ENCODE measurements at places on chromosomes 7 and 10.

GRCh38 chr7:131409129-131409766, 81.6 kb downstream of the MKLN1 start:
- DNase-seq, result no peak

- no peak for DNase-seq
Measured at GRCh38 chr7:45122975-45123860, 11.7 kb upstream of the TBRG4 start.

GRCh38 chr10:79345241-79346011, 1.8 kb upstream of the PPIF start:
- no peak for DNase-seq

GRCh38 chr7:22821702-22822485, 755 bp downstream of the TOMM7 start:
- peak; percentile 4 for DNase-seq

- no peak for DNase-seq
Measured at GRCh38 chr7:18521945-18522566, 26.5 kb downstream of the HDAC9 start.

GRCh38 chr7:110944966-110945644, 145.8 kb upstream of the LRRN3 start:
- no peak for DNase-seq

GRCh38 chr7:99465421-99465768, 572 bp downstream of the ATP5MF start:
- DNase-seq, result no peak

GRCh38 chr10:69179089-69179742, 818 bp upstream of the SUPV3L1 start:
- DNase-seq, result peak; percentile 6

GRCh38 chr7:132347123-132347522, 229.1 kb downstream of the PLXNA4 start:
- no peak for DNase-seq

DNA sequence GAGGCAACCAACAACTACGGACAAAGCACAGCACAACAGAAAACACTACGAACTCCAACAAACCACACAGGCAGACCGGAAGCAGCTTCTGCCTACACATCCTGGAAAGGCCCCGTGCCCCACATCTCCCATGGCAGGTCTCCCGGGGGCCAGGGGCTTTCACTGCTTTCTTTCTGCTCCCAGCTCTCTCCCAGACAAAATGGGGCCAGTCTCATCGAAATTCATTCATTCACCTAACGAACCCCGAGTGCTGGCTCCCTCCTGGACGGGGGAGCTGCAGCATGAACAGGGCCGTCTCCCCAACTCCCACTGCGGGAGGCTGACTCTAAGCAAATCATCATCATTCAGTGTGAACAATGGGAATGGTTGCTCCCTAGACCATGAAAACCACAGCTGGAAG, 47.6 kb upstream of the NANOS1 start:
- DNase-seq, result no peak

GRCh38 chr7:92622030-92622429, 31.8 kb upstream of the FAM133B start:
- no peak for DNase-seq

DNA sequence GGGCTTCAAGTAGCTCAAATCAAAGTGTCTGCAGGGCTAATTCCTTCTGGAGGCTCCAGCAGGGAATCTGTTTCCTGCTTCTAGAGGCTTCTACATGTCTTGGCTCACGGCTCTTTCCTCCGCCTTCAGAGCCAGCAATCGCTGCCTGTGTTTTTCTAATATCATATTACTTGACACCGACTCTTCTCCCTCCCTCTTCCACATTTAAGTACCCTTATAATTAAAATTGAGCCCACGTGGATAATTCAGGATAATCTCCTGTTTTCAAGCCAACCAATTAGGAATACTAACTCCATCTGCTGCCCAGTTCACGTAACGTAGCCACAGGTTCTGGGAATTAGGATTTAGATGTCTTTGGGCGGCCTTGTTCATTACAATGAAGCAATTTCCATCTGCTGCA, 372.2 kb downstream of the DPP6 start:
- no peak for DNase-seq

DNA sequence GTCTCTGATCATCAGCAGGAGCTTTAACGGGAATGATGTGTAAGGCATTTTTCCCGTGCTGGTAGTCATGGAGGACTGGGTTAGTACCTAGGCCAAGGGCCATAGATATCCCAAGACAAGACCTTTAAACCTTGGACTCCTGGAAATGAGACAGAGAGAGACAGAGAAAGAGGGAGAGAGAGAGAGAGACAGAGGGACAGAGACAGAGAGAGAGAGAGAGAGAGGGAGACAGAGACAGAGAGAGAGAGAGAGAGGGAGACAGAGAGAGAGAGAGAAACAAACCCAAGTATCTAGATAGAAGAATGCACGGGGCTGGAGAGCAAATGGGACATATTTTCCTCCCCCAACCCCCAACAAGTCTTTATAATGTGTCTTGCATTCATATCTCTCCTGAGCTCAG, 22.3 kb downstream of the ZC3HAV1 start:
- DNase-seq, result no peak

DNA sequence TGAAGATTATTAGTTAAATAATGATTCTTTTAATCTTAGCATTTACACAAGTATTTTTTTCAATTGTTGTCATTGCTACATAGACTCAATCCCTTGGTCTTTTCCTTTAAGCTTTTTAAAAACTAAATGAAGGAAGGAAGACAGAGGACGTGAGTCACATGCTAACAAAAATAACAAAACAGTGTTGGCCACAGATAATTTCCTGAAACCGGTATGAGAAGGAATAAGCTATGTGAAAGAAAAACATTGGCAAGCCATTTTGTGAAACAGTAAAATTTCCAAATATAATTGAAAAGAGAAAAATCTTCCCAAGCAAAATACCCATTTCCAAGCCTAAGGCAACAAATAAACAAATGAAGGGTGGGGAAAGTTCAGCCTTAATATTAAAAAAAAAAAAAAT, 223.0 kb downstream of the AHR start:
- DNase-seq, result no peak

DNA sequence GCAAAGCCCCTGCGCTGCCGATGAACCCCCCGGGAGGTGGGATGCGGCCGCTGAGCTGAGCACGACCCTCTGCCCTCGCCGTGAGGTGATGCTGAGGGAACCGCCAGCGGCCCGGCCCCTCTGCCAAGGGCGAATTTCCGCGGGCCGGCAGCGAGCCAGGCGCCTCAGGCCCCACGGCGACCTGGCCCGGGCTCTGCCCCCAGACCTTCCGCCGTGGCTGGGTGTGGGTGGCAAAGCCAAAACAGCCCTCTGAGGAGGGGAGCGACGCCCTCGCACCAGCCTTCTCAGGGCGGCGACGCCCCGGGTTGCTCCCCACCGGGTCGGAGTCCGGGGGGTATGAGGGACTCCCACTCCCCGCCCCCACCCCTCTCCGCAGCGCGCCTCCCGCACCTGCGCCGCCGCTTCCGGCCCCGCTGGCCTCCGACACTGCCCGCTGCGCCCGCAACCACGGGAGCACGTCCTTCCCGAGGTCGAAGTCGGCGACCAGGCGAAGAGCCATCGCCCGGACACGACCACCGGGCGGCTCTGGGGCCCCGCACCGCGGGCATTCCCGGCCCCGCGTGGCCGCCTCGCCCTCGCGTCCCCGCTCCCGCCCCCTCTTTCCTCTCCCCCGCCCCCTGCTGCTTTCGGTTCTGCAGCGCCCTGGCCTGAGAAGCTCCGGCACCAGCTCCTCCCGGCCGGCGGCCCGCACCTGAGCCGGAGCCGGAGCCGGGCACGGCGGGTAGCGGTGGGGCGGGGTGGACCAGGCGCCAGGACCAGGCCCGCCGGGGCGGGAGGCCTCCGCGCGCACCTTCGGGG, at the start of gene GSAP:
TSS of gene GSAP (minus strand) at position 527 of the 798 bp plus-strand sequence. CDS start at position 499, 28 bp downstream.
- peak; percentile 21 for DNase-seq

- no peak for DNase-seq
Measured at GRCh38 chr10:34655286-34656170, 159.6 kb downstream of the PARD3 start.

GRCh38 chr7:134444961-134445315, 14.0 kb downstream of the AKR1B1 start:
- DNase-seq, result no peak

Data from activated T-cell treated with anti-CD3 and anti-CD28 coated beads for 48 hours (primary cell).